Stomach (tissue), 19 donors: ENCODE measurements at places on chromosomes 12 and 14. TPM values are rescaled to one million over a fixed set of nuclear protein-coding genes. Genes with fewer than 3 reads are reported as not detected.
A peak's percentile ranks its signal among the peaks of the same experiment; 100 is the strongest.

GRCh38 chr14:31752867-31753661 is 191.9 kb downstream of the NUBPL start:
- no peak for DNase-seq

DNA sequence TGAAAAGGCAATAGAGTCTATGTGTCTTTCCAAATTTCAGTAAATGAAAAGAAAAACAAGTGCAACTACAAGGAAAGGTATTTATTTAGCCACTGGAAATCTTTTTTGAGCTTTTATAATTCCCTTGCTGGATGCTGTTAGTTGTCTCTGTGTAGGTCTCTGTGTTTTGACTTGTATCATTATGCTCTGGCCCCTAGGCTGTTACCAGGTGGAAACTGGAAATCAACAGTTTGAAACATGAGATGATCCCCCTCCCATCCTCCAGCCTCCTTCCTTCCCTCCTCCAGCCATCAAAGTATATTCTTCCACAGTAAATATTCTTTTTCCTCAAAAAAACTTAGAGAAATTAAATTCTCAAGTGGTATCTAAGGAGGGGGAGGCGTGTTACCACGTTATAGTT is 934 bp upstream of the DCN start:
- DNase-seq = peak; percentile 50

GRCh38 chr14:22178333-22178839 is 410.6 kb downstream of the DAD1 start:
- no peak for DNase-seq

DNA sequence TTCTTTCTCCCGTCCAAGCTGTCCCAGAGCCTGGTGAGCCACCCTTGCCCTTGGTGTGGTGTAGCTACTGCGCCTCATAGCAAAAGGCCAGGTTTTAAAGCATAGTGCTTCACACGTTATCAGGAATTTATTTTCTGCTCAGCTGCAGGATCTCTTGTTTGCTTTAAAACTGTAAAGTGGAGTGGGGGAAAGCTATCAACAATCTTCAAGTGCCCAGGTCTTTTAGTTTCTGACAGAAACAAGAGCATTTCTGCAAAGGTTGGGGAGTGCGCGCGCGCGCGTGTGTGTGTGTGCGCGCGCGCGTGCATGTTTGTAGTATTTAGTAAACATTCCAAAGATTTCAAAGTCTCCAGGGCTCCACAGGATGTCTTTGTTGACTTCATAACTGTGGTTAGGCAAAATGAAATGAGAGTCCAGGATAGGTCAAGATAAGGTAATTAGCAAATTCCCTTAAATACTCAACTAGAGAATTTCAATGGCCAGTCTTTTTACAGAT is 45.5 kb downstream of the EML1 start:
- no peak for DNase-seq

- no peak for DNase-seq
Measured at GRCh38 chr12:13126494-13126893, 23.0 kb upstream of the GSG1 start.

DNA sequence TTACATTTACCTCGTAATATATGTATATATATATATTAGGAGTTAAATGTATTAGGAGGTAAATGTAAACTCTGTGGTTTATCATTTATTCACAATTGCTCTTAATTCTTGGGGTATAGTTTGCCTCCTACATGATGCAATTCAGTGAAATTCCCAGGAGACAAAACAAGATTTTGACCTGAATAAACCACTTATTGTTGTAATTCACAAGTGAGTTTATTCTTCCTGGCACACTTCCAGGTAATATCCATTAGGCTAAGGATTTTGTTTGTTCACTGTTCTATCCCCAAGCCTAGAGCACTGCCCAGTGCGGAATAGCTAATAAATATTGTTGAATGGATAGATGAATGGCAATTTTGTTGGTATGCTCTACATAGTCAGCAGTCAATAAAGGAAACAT is 3.0 kb downstream of the SMIM10L1 start:
- no peak for DNase-seq

- DNase-seq = no peak
Measured at GRCh38 chr12:109786799-109787198, 46.4 kb downstream of the TRPV4 start.

DNA sequence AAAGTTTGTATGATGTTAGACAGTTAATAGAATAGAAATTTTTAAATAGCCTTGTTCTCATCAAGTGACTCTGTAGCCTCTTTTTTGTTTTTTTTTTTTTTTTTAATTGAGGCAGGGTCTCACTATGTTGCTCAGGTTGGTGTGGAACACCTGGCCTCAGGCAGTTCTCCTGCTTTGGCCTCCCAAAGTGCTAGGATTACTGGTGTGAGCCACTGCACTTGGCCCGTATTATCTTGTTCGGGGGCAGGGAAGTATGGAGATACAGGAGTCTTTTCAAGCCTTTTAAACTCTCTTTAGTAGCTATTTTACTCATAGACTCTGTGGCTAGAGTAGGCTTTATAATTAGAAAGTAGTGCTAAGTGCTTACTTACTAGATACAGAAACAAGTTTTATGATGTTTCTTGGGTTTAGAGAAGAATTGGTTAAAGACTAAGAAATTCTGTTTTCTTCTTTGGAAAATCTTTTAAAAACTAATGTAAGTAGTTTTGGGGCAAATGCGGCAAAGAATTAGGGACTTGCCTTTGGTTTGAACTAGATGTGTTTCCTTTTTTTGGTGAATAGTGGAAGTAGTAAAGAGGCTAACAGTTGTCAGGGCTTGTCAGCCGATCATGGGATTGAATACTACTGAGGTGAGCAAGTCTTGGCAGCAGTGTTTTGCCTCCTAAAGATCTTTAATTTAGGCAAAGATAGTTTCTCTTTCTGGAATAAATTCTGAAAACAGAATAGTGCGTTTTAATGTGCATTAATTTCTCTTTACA is 31.3 kb downstream of the FBXO34 start:
- DNase-seq = no peak

- peak; percentile 48 for DNase-seq
Measured at GRCh38 chr14:64971943-64972791, at the start of gene RAB15. Gene RAB15, minus strand, starts transcription at chr14:64972336. Its CDS starts 260 bp downstream, at chr14:64972076.

DNA sequence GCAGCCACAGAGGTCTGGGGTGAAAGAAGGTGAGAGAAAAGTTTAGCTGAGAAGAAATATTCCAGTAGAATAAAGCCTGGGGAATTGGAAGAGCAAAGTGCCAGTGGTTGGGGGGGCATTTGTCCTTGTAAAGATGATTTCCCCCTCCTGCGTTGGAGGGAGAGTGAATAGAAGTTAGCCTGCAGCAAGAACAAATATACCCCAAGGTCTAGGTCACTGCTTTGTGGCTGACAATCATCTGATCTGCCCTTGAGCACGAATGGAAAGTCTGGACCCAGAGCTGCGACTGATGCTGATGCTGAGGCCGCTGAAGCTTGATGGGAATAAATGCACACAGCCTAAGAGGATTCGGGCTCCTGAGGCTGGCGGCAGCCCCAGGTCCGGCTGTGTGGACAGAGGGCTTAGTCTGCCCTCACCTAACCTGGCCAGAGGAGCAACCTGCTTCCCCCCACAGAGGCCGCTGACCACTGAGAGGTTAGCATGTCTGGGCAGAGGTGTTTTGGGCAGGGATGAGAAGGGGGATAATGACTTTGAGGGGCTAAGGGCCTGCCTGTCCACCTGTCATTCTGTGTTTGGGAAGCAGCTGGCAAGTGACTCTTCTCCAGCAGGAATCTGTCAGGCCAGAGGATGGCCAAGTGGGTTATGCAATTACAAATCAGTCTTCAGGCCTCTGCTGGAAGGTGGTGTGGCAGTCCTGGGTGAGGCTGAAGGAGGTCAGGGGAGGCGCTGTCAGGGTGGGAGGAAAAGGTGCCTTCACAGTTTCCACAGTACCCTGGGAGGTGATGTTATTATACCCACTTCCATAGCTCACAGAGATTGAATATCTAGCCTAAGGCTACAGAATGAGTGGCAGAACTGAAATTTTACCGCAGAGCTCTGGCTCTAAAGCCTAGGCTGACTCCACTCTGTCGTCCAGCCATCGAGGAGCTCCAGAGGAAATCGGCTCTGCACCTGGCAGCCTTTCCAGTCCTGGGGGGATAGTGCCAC is 11.7 kb downstream of the TUBA1C start:
- DNase-seq = no peak

DNA sequence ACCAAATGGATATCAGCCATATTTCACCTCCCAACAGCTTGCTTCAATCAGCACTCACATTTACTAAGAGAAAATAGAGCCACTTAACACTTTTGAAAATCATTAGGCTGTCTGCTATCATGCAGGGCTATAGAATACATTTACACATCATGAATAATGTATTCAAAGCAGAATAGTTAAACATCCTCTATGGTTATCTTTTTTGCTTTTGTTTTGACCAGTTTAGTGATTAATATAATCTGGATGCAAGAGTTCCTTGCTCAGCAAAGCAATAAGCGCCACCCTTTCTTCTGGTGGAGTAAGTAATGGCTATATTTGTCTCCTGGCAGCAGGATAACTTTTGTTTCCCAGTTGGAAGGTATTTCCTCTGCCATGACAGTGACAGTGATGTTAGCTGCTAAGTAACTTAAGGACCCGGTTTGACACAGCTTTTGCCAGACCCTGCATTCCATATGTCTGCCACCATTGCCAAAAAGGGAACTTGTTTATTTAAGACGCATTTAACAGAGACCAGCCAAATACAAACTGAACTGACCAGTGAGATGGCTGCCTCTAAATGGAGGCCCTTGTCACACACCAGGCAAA is 70.3 kb upstream of the NR2C1 start:
- no peak for DNase-seq

GRCh38 chr12:46460682-46461210 is 88.2 kb upstream of the SLC38A2 start:
- no peak for DNase-seq

GRCh38 chr14:92750994-92751400 is 2.6 kb upstream of the LGMN start:
- no peak for DNase-seq

DNA sequence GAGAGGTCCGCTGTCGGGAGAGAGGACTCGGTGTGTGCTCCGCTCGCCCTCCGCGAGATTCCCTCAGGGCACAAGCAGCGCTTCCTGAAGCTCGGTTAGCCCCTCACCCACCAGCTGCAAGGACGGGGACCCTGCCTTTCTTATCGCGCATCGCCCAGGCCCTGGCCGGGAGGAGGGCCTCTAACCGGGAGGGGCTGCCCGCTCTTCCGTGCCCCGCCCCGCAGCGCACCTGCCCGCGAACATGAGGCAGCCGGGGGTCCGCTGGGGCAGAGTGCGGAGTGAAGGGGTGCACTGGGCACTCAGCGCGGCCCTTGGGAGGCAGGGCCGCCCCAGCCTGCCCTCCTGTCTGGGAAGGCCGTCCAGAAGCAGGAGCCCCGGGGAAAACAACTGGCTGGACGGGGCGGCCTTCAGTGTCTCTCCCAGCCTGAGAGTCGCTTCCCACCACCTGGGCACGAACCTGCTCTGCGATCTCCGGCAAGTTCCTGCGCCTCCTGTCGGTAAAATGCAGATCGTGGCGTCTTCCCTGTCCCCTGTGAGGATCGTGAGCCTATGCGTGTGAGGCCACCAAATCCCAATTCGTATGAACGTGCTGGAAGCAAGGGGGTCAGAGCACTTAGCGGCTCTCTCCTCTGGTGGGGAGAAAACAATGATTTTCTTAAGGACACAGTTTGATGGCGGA is 28.0 kb upstream of the ADIPOR2 start:
- peak; percentile 73 for DNase-seq

- no peak for DNase-seq
Measured at GRCh38 chr12:95003921-95004272, 400 bp upstream of the NDUFA12 start.

DNA sequence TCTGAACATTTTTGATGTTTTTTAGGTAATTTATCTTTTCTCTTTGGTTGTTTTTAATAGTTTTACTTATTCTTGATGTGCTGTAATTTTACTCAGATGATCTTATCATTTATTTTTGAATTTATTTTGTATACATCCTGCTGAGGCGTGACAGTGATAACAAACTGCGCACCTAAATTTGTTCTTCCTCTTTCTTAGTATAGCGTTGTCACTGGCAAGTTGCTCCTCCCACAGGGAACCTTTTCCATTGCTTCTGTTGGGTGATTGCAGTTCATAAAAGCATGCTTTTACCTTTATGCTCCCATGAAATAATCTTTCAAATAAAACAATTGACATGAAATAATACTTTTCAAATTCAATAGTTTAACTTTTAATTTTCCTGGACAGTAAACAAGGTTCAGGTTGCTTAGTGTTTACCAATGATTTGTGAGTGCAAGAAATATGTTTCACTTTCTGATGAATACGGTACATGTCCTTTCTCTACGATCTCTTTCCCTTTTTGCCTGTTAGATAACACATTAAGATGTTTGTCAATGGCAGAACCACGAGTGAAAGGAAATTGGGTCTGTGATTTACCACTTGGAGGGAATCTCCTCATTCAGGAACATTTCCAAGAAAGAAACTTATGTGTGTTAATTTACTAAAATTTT is 223.3 kb downstream of the CCDC91 start:
- DNase-seq = no peak

DNA sequence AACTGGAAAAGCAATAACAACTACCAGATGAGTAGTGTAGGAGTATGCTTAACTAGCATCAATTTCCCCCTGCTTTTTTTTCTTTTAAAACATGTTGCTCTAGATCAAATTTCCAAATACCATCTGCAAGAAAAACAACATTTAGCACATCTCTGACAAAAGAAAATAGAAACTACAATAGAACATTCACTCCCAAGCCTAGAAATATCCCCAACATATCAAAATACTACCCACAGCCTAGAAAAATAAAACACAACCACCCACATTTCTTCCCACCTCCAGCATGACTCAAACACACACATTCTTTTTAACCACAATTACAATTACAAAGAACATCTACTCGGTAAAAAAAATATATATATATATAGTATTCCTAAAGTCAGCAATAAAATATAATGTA is 120.0 kb downstream of the PPFIA2 start:
- no peak for DNase-seq

DNA sequence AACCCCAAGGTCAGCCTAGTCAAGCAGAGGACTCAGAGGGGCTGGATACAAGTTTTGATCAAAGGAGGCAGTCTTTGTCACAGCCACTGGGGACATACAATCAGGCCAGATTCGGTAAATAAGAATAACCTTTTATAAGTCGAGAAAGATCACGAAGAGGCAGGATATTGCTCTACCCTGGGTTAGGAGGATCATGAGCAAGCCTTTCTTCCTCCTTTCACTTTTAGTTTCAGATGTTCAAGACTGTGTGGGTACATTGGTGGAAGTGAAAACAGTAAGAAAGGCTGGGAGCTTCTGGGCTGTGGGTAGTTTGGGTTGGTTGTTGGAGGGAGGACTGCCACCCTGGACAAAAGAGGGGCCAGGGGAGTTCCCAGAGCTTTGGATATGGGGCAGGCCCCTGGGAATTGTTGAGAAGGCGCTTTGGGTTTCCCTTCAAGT is 127.7 kb downstream of the SNAPC1 start:
- peak; percentile 38 for DNase-seq

DNA sequence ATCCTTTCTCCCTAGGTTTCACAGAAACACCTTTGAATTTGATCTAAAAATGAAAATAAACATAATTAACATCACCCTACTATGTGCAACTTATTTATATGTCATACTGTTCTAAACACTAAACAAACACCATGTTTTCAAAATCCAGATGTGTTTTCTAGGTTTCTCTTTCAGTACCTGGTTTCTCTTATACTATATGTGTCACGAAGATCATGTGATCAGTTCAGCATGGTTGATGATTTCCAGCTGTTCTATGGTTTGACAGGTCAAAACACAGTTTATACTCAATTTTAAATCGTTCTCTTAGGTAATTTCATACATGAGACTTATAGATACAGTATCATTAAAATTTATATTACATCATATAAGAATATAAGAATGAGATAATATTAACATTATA is 373.1 kb downstream of the SOX5 start:
- no peak for DNase-seq

The TAS2R8 gene
- total RNA-seq = not detected

The METTL1 gene
- 6.2 TPM for total RNA-seq

The SYT10 gene
- 2.8 TPM for total RNA-seq

The MAP3K12 gene
- total RNA-seq = 13.6 TPM

The PPP1R1A gene
- total RNA-seq = 5.8 TPM

The ACVRL1 gene
- 117 TPM for total RNA-seq

The OR11H12 gene
- total RNA-seq = not detected
